ENCODE measurements at places on chromosomes 13 and 19.

DNA sequence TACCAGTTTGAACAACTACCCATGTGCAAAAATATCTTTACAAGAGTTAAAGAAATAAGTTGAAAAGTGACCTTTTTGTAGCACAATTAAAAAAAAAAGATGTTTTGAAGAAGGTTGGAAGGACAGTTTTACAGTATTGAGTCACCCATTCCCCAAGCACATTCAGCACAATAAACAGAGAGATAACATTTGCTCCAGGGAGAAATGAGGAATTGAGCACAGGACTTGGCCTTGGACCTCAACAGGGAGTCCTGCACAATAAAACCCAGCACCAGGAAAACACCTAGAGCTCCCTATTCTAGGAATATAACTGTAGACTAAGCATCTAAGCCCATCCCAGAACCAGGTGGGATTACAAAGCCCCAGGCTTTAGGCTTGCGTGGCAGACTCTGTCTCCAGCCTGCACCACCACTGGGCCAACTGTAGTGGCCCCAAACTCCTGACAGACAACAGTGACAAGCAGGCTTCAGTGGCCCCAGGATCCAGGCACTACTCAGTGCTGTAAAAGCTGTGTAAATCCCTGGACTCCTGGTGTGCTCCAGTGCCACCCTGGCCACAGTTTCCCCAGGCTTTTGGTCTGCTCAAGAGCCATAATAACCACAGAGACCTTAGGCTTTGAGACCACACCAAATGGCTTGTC is 857.2 kb downstream of the SLITRK1 start:
- no peak for DNase-seq

GRCh38 chr13:42990291-42991232 is 1.5 kb downstream of the EPSTI1 start:
- DNase-seq: no peak

- DNase-seq: no peak
These were observed 103.5 kb downstream of the RAB20 start for GRCh38 chr13:110458017-110458416.

DNA sequence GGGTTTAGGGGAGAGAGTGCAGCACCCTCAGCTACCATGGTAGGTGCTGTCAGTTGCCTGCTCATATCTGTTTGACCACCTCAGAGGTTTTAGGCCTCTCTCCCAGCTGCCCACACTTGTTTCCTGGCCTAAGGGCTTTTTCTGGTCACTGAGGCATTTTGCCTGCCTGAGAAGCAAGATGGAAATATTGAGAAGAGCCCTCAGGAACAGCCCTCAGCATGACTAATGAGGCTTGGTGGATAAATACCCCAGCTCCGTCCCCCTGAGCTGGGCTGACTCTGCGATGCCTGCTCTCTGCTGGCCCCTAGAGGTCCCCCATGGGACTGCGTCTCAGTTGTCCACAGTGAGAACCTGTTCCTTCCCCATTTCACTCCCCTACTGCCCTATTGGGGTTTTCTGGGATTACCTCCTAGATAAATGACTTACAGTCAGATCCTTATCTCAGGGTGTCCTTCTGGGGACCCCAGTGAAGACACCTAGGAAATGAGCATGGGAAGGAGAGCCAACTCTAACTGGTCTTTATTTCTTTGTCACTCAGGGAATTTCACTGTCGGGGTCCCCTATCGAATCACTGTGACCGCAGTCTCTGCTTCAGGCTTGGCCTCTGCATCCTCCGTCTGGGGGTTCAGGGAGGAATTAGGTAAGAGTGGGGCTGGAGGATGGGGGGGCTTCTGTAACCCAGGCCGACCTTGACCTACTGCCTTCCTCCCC is 13.3 kb downstream of the PALM3 start:
- no peak for DNase-seq

DNA sequence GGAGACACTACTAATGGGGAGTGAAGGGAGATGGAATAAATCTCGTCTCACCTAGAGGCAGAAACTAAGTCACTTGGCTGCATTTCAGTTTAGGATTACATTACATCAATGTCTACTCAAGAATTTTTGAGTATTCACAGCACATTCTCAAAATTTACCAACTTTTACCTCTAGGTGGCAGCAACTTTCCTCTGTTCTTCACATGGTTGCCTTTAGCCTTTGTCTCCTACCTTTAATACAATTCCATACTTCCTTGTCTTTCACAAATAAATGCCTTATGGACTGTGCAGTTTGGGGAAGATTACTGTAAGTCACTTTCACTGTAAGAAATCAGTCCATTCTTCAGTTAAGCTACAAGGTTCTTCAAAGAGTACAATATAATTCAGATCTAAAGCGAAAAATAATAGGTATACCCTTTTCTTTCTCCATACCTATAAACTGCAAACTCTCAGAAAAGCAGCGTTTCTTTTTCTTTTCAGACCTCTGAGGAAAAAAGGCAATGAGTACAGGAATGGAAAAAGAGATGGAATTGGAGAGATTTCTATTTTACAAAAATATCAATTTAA is 379.4 kb downstream of the KLF12 start:
- DNase-seq: no peak

DNA sequence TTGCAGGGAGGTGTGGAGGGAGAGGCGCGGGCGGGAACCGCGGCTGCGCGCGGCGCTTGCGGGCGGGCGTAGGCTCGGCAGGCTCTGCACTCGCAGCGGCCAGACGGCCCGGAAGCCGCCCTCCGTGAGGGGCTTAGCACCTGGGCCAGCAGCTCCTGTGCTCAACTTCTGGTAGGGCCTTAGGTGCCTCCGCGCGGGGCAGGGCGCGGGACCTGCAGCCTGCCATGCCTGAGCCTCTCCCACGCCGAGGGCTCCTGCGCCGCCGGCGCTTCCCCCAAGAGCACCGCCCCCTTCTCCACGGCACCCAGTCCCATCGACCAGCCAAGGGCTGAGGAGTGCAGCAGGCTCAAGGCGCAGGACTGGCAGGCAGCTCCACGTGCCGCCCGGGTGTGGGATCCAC is 940.8 kb upstream of the PCDH9 start:
- no peak for DNase-seq

GRCh38 chr13:30121666-30122065 is 185.7 kb downstream of the KATNAL1 start:
- DNase-seq: no peak

GRCh38 chr19:35107545-35107944 is 8.1 kb upstream of the FXYD3 start:
- no peak for DNase-seq

DNA sequence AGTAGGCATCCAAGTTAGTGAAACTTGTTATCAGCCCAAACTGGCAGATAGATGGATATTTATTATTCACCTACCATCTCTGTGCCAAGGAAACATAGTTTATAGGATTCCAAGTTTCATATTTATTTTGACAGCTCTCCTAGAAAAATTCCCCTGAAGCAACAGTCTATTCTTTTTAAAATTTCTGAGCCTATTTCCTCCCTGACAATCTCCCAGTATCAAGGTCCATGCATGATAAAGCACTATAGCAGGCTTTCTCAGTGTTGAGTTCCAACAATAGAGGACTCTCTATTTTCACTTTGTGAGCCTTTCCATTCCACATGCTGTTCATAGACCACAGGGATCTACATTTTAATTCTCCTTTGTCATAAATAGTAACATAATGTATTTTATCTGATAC is 312.6 kb downstream of the SLITRK6 start:
- DNase-seq: no peak

DNA sequence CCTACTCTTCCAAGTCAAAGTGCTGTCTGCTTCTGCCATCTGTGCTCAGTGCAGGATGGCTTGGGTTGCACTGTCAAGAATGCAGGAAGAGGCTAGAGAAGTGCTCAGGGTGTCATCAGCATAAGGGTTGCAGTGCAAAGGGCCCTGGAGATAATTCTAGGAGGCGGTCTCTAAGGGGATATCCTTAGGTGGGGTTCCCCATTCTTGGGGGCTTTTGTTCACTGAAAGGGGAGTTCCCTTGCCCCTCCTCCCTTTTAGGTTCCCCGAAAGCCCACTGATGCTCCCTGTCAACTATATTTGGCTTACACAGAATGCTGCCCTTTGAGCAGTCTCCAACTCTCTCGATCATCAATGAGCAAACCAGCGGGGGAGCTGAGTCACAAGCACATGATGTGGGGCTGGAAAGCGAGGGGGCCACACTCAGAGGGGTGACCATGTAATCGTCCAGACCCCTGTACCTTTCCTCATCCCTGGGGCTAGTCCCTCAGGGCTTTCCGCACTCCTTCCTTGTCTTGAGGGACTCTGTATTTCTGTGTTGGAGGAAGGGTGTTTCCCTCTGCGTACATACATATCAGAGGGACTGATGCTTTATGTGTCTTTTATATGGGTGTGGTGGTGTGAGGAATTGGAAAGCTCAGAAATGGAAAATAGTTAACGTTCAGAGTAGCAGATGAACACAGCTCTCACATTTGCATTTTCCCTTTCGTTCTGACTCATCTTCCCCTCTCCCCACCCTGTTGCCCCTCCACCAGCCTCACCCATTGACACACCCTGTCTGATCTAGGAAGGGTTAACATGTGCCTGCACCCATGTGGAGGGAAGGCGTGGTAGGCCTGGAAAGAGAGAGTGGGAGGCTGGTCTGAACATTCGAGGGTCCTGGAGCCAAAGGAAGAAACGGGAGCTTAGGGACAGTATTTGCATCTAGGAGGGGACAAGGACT is 6.7 kb downstream of the ZBTB32 start:
- DNase-seq: no peak

DNA sequence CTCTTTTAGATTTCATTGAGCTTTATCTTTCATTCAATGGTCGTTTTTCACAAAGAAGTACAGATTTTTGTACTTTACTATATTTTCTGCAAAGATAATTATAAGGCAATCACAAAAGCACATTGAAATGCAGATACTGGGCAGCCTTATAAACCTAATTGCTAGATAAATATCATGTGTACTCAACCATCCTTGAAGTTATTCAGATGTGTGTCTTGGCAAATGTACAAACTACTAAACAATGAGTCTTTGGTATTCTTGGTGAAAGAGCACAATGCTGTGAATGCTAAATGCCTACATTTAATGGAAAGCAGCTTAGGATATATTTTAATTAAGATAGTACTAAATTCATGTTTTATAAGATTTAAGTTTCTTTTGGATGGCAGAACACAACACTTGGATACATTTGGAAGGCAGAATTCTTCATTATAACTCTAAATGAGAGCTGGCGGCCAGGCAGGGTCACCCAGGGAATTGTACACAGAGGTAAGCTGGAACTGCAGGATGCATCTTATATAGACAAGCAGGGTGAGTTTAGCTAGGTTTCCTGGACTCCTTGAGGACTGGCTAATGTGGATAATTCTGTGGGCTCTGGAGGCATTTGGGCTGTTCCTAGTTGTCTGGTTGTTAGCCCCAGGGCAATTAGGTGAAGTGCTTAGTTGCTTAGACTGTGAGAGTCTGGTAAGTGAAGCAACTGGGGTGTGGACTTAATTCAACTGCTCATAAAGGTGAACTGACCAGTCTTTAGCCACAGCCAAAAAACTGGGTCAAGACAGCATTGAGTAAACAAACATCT is 286.6 kb downstream of the PCDH20 start:
- no peak for DNase-seq

- no peak for DNase-seq
These were observed 1556.6 kb upstream of the PRR20A start for GRCh38 chr13:55583953-55584593.

DNA sequence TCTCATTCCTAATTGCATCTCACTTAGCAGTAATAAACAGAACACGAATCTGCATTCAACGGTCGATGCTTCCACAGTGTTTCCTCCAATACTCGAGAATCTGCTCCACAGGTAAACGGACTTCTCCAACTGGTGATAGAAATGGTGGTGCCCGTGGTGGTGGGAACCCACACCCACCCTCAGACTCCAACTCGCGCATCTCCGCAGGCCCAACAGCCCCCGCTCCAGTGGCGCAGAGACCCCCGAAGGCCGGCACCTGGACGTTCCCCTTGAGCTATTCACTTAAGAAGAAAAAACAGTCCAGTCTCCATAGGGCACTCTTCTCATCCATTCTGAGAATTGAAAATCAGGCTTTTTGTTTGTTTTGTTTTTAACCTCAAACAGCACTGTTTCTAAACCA is 13.8 kb upstream of the RASA3 start:
- DNase-seq: peak; percentile 29

DNA sequence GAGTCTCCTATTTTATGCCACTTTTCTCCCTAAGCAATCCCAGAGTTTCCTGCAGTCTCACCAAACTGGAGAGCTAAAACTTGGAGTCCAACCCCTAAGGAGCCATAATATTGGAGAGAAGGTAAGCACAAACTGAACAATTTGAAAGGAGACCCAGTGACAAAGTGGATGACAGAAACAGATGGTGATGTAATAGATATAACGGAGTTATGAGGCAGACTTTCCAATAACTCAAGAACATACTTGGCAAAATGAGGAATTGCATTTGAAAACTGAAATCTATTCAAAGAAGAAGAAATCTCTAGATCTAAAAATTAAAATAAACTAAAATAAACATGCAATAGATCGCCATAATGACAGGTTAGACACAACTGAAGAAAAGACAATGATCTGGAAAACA is 200.9 kb upstream of the MIR17HG start:
- no peak for DNase-seq

DNA sequence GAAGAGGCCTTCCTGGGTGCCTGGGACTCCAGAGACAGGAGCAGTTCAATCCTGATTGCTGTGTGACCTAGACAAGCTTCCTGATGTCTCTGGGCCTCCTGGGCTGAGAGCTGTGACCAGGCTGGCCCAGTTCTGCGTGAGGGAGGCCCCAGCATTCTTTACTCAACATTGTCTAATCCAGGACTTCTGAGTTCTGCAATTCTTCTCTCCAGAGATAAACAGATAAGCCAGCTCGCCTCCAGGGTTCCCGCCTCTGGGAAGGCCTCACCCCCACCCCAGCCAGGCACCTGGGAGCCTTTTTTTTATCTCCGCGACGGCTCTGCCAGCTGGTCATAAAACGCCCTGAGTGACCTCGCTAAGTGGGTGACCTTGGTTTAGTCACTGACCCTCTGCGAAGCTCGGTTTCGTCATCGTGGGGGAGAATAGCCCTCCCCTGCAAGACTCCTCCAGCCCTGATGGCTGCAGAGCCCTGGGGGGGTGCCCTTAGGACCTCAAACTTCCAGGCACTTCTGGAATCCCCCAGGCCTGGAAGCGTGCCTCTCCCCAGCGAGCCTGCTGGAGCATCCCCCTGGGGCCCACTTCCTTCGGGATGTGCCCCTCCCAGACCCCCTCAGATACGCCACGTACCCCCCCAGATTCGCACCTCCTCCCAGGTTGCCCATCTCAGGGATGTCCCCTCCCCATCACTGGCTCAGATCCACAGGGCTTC is 1.9 kb downstream of the SULT2B1 start:
- peak; percentile 82 for DNase-seq

GRCh38 chr19:12806242-12807081 is at the start of gene RNASEH2A:
Gene RNASEH2A (plus strand): TSS chr19:12806584. CDS start chr19:12806674, 90 bp downstream.
- peak; percentile 89 for DNase-seq

Data from RWPE2 (cell line).